ENCODE measurements at places on chromosomes 12 and 14. TPM values are rescaled to one million over a fixed set of nuclear protein-coding genes. Genes with fewer than 3 reads are reported as not detected.

GRCh38 chr14:69964841-69965240, 85.6 kb downstream of the SMOC1 start:
- no peak for DNase-seq

Gene SYNDIG1L
- not detected for polyA plus RNA-seq

Gene SIX6
- polyA plus RNA-seq, result not detected

Gene TAS2R14
- 0.36 TPM for polyA plus RNA-seq

GRCh38 chr14:100065942-100066574, 836 bp downstream of the EVL start:
- peak; percentile 91 for DNase-seq

Gene TNFRSF1A
- 14.5 TPM for polyA plus RNA-seq

DNA sequence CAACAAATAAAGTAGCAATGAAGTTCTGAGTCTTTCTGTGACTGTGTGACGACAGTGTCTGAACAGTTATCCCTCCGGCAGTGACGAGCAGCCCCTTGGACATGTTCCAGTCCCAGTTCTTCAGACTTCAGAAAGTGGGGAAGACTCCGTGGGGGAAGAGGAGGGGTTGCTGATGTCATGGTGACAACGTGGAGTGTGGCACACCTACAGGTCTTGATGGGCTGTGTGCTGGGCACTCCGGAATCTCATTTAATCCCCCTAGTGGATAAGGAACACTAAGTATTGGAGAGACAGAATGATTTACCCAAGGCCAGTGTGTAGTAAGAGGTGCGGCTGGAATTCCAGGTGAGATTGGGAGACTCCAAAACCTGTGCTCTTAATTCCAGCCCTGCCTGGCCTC, 280.2 kb downstream of the CACNA1C start:
- no peak for DNase-seq

GRCh38 chr14:33359288-33359881, 420.7 kb downstream of the NPAS3 start:
- DNase-seq, result no peak

GRCh38 chr12:108326254-108326750, 12.8 kb downstream of the CMKLR1 start:
- no peak for DNase-seq

DNA sequence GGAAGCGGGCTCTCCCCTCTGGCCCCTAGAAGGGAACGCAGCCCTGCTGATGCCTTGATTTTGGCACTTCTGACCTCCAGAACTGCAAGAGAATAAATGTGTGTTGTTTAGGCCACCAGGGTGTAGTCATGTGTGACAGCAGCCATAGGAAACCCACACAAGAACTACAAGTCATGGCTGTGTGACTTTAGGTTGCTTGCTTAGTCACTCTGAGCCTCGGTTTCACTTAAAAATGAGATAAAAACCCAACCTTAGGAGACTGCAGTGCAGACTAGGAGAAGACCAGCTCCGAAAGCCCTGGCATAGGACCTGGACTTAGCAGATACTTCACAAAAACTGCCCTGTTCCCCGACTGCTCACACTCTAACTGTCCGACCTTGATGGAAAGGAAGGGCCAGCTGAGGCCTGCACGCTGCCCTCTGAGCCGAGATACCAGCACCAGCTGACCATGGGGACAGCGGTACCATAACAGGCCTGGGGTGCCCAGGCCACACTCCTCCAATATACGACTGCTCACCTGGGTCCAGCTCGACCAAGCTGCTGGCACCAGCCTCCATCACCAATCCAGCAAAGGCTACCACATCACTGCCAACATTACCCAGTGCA, 53.5 kb downstream of the CCDC85C start:
- DNase-seq, result no peak

- no peak for DNase-seq
Observed at GRCh38 chr14:34436960-34437728, 24.9 kb downstream of the SPTSSA start.

- no peak for DNase-seq
Observed at GRCh38 chr12:114316076-114316475, 89.9 kb downstream of the TBX5 start.

GRCh38 chr14:49494836-49495235, 91.3 kb downstream of the RPS29 start:
- no peak for DNase-seq

DNA sequence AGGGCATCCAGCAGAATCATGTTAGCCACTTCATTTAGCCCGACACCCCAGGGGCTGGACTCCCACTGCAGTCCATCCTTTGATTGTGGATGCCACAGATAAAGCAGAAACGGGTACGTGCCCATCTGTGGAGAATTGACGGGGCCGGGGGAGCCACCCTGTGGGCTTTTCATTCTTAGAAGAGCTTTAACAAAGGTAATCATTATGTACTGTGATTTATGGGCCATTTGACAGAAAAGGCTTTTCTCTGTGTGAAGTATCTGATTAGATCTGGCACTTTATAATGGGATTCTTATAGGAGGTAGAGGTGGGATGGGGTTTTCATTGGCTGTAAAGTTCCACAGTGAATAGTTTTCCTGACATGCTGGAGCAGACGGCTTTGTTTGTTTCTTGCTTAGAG, 40.4 kb downstream of the AACS start:
- no peak for DNase-seq

- no peak for DNase-seq
Observed at GRCh38 chr14:100077441-100077840, 12.2 kb downstream of the EVL start.

Gene RERGL
- polyA plus RNA-seq, result not detected

DNA sequence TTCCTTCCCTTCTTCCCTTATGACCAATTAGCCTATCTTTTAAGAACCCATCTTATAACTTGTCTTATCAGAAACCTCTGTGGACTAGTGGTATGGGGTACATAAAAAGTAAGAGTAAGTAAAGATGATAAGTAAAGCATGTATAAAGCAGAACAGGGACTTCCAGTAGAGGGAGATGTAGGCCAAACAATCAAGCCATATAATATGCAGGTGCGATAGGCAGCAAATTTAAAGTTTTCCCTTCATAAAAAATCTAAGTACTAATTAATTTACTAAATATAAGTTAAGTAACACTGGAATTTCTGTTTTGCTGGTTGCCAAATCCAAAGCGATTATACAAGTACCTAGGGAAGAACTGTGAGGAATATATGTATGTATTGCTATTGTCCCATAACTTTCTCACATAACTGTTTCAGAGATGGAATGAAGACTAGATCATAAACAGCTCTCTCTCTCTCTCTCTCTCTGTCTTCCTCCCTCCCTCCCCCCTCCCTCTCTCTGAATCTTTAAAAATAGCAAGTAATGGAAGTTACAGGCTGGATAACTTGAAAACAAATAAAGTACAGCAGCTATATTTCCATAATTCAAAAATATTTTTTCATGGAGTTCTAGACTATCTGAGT, 25.7 kb downstream of the METTL25 start:
- no peak for DNase-seq

Gene PSMB5
- polyA plus RNA-seq, result 56.6 TPM

Gene PLXNC1
- 2.9 TPM for polyA plus RNA-seq

Measured in CD4-positive, alpha-beta memory T cell (primary cell).